Stimulated activated CD8-positive, alpha-beta memory T cell treated with anti-CD3 and anti-CD28 coated beads, Interleukin-7, amount 100 ng/mL, for 1 hour (primary cell): ENCODE measurements at places on chromosomes 11 and 22.
A peak's percentile ranks its signal among the peaks of the same experiment; 100 is the strongest.

DNA sequence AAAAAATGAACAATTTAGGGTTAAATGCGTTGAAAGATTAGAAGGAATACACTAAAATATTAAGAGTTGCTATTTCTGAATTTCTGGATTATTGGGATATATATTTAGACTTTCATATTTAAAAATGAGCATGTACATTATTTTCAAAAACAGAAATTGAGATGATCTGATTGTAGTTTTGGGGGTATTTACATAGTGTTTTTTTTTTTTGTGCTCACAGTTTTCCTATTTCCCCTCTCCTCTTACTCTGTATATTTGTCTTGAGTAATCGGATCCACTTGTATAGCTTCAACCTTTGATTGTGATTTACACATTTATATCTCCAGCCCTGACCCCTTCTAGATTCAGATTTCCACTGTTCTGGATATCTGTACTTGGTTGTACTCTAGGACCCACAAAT, 5.3 kb downstream of the USP47 start:
- DNase-seq = no peak

DNA sequence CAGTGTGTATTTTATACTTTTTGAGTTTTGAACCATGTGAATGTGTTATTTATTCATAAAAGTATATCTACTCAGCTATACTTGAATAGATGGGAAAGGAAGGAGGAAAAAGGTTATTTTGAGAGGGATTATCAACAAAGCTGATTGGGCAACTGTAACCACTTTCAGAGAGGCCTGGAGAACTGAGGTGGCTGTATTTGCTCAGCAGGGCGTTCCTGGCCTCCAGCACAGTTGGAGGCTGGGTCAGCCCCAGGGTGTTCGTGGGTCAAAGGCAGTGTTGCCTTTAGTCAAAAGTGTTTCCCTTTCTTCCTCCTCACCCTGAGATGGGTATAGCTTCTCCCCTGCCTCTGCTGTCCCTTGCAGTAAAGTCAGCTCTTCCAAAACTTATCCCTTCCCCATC, 26.7 kb downstream of the ASCC2 start:
- DNase-seq = no peak

DNA sequence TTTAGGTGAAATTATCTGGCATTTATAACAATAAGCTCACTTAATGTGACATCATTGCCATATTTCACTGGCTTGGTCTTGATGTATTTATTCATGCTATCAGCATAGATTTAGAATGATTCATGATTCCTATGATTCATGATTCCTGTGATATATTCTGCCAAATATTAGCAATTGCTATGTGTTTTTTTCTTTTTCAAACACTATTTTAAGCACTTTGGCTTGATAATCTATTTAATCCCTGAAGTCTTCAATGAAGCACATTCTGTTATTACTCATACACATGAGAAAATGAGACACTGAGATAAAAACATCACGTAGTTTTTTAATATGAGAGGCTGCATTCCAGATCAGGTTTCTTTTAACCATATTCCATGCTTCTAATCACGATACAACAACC, 78.5 kb downstream of the LUZP2 start:
- no peak for DNase-seq

- DNase-seq = no peak
These were observed 1223.6 kb downstream of the LRRC4C start for GRCh38 chr11:40235841-40236240.

- no peak for DNase-seq
These were observed 5.9 kb upstream of the ME3 start for GRCh38 chr11:86678296-86678695.

DNA sequence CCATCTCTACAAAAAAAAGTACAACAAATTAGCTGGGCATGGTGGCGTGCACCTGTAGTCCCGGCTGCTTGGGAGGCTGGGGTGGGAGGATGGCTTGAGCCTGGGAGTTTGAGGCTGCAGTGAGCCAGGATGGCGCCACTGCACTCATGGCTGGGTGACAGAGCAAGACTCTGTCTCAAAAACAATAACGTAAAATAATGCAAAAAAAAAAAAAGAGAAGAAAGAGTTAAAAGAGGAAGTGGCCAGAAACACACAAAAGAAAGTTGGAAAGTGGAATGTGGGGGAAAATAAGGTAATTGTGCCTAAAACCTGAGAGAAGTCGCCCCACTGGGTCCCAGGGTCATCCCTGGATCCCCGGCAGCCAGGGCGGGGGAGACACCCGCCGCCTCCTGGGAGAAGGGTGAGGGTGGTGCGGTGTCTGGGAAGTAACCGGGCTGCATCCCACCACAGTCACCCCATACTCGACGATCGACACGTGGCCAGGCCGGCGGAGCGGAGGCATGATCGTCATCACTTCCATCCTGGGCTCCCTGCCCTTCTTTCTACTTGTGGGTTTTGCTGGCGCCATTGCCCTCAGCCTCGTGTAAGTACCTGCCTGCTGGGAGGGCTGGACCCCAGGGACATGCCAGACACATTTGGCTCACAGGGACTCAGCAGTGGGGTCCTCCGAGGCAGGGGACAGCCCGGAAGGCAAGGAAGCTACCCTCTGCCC, 8.1 kb downstream of the UPK3A start:
- no peak for DNase-seq

DNA sequence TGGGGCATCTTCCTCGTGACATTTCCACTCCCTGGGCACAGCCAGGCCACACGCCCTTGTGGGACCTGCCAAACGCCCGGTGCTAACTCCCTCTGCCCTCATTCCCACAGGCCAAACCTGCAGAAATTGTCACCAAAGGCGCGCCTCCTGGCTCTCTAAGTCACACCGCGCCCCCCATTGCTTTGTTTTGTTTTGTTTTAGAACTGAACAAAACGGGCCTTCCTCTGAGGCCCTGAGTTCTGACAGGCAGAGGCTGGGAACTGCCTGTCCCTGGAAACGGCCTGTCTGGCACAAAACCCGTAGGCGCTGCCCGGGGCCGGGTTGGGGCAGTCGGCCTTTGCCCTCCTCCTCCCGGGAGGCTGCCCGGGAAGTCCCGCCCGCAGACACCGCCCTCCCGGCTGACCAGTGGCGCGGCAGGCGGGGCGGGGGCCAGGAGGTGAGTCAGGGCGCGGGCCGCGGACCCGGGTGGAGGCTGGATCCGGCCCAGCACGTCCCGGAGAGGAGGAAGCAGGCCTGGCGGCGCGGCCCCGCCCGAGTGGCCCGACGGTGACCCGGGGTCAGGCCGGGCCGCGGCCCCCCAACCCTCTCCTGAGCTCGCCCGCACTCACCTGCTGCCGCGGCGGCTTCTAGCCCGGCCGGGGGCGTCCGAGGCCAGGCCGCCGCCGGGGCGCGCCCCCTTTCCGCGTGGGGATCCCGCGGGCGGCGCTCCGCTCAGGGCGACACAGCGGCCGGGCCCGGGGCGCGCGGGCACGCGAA, 465 bp downstream of the SUN2 start:
- no peak for DNase-seq

- DNase-seq = no peak
These were observed 24.1 kb downstream of the DGCR2 start for GRCh38 chr22:19098157-19098556.

- no peak for DNase-seq
These were observed 20.7 kb downstream of the LHFPL7 start for GRCh38 chr22:24925586-24926427.

- DNase-seq = peak; percentile 60
These were observed at the start of gene GLB1L3 for GRCh38 chr11:134275534-134276395. Gene GLB1L3, plus strand, starts transcription at chr11:134276379. Its CDS starts 362 bp downstream, at chr11:134276741.

GRCh38 chr11:13108416-13108815, 99.3 kb downstream of the RASSF10 start:
- DNase-seq = no peak

GRCh38 chr11:114399490-114400215, 658 bp downstream of the C11orf71 start:
- DNase-seq = no peak

- no peak for DNase-seq
These were observed 95.3 kb downstream of the DBX1 start for GRCh38 chr11:20064961-20065405.

GRCh38 chr11:79006854-79007253, 432.2 kb upstream of the NARS2 start:
- no peak for DNase-seq

DNA sequence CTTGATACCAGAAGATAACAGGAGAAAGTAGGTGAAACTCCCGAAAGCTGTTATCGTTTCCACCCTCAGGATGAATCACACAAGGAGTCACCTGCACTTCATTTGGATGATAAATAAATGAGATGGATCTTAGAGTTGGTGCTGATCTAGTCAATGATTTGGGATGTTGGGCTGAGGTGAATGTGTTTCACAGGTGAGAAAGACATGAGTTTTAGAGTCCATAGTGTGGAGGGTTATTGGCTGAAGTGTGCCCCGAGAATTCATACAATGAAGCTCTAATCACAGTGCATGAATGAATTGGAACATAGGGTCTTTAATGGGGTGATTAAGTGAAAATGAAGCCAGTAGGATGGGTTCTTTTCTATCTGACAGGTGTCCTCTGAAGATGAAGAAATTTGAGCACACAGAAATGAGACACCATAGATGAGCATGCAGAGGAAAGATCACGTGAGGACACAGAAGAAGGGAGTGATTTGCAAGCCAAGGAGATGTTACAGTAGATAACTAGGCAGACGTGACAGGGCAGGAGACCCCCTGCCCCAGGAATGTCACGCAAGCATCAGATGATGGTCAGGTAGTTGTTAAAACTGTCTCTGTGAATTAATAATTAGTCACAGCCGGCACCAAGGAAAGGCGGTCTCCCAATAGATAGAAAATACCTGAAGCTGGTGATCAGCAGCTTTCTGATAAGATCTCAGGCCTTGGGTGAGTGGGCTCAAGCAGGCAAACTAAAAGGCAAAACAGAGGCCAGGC, 60.3 kb upstream of the IGLL5 start:
- DNase-seq = no peak

- DNase-seq = no peak
These were observed 20.5 kb downstream of the SCUBE2 start for GRCh38 chr11:9070749-9071491.

DNA sequence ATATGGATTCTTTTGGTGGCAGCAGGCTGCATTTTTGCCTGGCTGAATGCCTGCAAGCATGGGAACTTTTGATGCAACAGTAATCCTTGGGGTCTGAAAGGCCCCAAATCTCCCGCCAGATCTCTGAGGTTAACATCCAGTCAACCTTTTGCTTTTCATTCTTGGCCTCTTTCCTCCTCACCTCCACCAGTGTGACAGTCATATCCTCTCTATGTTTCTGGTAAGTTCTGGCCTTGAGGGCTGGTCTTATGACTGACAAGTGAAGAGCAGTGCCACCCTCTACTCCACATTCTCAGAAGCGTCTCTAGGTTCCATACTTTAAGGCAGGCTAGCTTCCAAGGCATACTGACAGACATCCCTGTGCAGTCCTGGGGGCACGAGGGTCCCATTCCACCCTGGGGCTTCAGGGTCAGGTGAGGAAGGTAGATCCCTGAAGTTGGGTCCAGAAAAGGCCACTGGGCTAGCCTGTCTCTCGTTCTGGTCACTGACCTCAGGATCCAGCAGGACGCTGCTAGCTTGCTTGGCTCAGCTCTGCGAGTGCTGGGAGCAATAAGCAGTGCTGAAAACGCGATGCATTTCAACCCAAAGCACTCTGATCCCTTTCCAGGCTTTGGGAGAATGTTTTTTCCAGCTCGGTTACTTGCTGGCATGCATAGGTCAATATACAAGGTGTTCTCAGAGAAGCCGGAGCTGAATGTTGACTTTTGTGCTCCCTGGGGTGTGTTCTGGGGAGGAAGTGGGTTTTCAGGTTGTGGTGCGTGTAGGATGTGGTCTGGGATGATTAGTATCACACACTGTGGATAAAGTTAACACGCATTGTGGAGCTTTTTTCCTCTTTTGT, 75.2 kb downstream of the PTPRJ start:
- peak; percentile 7 for DNase-seq

GRCh38 chr11:69277074-69277809, 16.7 kb upstream of the MYEOV start:
- no peak for DNase-seq

DNA sequence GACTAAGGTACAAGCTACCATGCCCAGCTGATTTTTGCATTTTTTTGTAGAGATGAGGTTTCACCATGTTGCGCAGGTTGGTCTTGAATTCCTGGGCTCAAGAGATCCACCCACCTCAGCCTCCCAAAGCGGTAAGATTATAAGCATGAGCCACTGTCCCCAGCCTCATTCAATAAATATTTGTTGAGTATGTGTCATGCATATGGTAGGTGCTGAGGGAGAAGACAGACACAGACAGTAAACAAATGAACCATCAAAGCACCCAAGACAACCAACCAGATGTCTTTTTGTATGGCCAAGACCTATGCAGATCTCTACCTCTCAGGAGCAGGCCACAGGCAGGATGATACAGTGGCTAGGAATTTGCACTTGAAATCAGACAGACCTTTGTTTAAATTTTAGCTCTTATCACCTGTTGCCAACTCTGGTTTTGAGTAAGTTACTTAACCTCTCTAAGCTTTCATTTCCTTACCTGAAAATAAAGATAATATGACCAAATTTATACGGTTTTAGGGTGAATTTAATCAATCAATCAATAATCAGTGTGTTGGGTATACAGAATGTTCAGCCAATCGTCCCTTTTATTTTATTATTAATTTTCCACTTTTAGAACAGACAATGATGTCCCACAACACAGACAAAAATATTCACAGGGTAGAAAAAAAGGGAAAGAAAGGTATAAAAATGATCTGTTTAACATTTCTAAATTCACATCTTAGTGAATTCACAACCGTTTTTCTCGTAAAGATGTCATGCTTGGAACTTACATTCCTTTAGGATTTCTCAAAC, 128.2 kb downstream of the SGSM3 start:
- no peak for DNase-seq

- no peak for DNase-seq
These were observed 2.1 kb upstream of the HSPA8 start for GRCh38 chr11:123063826-123064657.

GRCh38 chr11:2697866-2698265, 1.9 kb downstream of the KCNQ1OT1 start:
- DNase-seq = no peak

DNA sequence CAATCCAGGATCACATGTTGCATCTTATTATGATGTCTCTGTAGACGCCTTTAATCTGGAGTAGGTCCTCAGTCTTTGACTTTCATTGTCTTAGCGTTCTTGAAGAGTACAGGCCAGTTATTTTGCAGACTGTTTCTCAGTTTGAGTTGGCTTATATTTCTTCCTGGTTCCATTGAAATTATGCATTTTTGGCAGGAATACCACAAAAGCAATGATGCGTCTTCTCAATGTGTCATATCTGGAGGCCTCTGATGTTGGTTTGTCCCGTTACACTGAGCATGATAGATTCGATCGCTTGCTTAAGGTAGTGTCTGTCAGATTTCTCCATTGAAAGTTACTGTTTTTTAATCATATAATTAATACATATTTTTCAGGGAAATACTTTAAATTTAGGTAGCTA, 30.6 kb downstream of the TECTA start:
- DNase-seq = no peak
